ENCODE measurements at places on chromosomes 3 and 15. TPM values are rescaled to one million over a fixed set of nuclear protein-coding genes. Genes with fewer than 3 reads are reported as not detected.

The DCP1A gene
- 24.2 TPM for polyA plus RNA-seq

DNA sequence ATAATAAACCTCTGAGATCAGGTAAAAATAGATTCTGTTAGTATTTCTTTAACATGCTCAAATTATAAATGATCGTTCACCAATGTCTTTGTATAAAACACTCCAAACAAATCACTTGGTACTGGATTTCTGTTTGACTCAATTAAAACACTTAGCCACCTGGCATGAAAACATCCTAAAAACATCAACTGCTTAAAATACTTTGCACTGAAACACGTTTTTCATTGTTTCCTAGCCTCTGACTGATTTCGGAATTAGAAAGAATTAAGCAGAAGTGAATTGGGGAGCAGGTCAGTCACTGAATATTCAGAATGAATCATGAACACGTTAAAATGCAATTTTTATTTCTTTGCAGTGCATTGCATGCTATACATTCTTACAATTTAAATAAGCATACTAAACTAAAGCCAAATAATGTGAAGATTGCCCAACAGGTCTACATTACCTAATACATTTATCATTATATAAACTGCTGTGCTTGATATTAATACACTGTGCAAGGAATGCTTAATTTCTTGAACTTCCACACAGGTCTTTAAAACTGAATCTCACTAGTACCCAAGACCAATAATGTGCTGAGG, 1.6 kb downstream of the THRB start:
- DNase-seq: no peak

The PLCL2 gene
- polyA plus RNA-seq: 4.0 TPM

The SERPINI1 gene
- 3.7 TPM for polyA plus RNA-seq

DNA sequence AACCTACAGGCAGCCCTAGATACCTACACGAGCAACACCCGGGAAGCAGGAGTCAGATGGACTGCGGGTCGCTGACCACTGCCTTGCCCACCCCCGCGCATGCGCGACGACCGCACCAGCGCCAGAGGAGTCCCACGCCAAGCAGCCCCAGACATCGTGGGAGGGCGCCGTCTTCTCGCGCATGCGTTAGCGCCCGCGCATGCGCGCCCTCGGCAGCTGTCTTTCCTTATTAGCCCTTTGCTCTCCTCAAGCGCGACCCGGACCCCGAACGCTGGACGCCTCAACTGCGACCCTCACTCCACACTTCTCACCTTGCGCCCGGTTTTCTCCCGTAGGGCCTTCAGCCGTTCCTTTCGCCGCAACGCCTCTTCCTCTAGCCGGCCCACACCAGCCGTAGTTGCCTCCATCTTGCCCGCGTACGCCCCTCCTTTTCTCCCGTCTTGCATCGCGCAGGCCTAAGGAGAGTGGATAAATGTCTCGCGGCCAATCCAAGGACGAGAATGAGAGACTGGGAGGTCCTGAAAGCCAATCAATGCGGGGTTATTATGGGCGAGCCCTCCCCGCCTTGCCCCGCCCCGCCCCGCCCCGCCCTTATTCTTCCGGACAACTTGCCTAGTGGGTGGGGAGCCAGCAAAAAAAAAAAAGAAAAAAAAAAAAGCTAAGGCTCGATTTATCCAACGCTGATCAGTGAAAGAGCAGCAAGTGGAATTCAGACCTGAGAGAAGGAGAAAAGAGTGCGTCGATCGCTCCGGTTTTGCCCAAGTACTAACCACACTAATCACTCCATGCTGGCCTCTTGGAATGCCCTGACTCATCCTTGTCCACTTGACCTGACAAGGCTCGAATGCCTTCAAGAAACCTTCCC, at the start of gene CCDC12:
CCDC12 (minus strand) TSS at position 420 of the 865 bp plus-strand sequence; CDS start at position 407, 13 bp downstream.
- peak; percentile 99 for DNase-seq

- DNase-seq: no peak
Measured at GRCh38 chr3:161540594-161540993, 44.0 kb downstream of the OTOL1 start.

GRCh38 chr3:102687851-102688555, 253.2 kb downstream of the ZPLD1 start:
- no peak for DNase-seq

The CPLX3 gene
- polyA plus RNA-seq: not detected

GRCh38 chr3:14741510-14741909, 66.6 kb downstream of the C3orf20 start:
- no peak for DNase-seq

The GUCA1C gene
- not detected for polyA plus RNA-seq

The TIMP4 gene
- 5.2 TPM for polyA plus RNA-seq

The NEK10 gene
- 1.4 TPM for polyA plus RNA-seq

- no peak for DNase-seq
Measured at GRCh38 chr15:75313116-75313845, 22.6 kb upstream of the COMMD4 start.

Measured in fibroblast of lung (primary cell).